Fibroblast of mammary gland (primary cell): ENCODE measurements at places on chromosomes 16 and 17.
A peak's percentile ranks its signal among the peaks of the same experiment; 100 is the strongest.

DNA sequence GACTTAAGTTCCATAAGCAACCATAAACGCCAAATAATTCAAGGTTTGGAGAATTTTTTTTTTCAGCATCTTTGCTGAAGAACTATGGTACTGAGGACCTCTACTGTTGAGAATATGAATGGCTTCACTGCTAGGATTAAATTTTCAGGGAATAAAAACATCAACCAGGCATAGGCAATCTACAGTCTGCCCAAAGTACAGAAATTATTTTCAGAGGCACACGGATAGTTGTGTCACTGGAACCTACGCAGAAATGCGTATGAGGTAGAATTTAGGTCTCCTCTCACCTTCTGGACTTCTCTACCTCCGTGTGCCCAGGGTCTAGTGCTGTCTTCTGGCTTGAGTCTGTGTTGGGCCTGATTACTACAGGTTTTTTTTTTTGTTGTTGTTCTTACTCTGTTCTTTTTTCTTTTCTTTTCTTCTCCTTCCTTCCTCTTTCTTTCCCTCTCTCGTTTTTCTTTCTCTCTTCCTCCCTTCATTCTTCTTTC, 39.7 kb downstream of the NACA2 start:
- peak; percentile 57 for DNase-seq

DNA sequence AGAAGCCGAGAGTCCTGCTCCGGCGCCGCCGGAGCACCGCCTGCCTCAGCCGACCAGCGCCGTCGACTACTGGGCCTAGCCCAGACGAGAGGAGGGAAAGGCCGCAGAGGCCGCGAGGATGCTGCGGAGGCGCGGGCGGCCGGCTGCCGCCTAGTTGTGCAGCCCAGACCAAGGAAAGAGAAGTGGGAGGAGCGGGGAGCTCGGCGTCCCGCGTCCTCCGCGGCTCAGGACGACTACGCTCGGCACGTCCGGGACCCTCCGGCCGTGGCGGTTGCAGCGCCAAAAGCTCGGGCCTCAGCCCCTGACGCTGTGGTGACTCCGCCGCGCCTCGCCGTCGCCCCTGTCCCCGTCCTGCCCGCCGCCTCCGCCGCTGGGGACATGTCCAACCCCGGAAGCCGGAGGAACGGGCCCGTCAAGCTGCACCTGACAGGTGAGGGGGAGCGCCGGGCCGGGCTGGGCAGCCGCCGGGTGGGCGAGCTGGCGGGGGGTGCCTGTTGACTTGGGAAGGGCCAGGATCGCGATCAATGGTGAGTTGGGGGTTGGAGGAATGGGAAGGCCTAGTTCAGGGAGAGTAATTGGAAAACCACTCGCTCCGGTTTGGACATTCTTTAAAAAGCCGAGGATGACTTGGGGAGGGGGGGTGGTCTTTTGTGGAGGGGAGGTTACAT, 37.7 kb downstream of the RNF135 start:
- peak; percentile 59 for DNase-seq

- DNase-seq, result no peak
Measured at GRCh38 chr16:89658221-89658879, 714 bp downstream of the SPATA33 start.

- peak; percentile 36 for DNase-seq
Measured at GRCh38 chr16:3029491-3030221, 5.8 kb downstream of the THOC6 start.
